Mammary epithelial cell (primary cell): ENCODE measurements at places on chromosomes 13 and 19. TPM values are rescaled to one million over a fixed set of nuclear protein-coding genes. Genes with fewer than 3 reads are reported as not detected.
A peak's percentile ranks its signal among the peaks of the same experiment; 100 is the strongest.

- no peak for DNase-seq
Observed at GRCh38 chr13:21225841-21226581, 49.6 kb downstream of the MRPL57 start.

DNA sequence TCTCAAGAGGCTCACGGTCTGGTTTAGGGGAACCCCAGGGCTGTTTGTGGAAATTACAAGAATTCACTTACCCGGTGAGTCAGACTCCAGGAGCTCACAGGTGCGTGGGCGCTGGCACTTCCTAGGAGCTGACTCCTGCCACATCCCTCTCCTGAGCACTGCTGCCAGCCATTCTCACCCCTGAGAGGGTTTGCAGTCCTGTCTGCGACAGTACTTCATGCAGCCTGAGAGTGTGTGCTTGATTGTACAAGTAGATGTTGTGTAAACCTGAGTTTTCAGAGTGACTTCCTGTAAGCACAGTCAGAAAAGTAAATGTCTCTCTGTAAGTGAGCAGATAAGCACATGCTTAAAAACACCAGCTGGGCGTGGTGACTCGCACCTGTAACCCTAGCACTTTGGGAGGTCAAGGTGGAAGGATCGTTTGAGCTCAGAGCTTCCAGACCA, 8.1 kb downstream of the MRPL4 start:
- peak; percentile 95 for DNase-seq

Gene CLEC4G
- not detected for total RNA-seq

Gene LAIR1
- total RNA-seq = not detected in 2 replicates

- DNase-seq = no peak
Observed at GRCh38 chr13:101382086-101382485, 34.2 kb downstream of the NALCN start.

DNA sequence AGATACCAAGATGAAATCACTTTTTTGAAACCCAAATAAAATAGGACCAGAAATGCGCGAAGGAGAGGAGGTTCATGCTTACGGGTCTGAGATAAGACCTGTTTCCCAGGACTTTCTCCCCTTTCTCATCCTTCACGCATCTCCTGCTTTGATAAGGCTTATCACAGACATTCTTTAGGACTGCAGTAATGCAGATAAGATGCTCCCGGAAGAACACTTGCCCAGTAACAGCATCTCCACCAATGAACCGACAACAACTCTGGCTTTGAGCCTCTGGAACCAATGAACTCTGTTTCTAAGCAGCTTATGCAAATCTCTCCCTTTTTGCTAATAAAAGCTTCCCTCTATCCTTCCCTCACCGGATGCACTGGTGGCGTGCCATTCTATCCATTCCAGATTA, 783.4 kb upstream of the ARGLU1 start:
- DNase-seq = no peak

DNA sequence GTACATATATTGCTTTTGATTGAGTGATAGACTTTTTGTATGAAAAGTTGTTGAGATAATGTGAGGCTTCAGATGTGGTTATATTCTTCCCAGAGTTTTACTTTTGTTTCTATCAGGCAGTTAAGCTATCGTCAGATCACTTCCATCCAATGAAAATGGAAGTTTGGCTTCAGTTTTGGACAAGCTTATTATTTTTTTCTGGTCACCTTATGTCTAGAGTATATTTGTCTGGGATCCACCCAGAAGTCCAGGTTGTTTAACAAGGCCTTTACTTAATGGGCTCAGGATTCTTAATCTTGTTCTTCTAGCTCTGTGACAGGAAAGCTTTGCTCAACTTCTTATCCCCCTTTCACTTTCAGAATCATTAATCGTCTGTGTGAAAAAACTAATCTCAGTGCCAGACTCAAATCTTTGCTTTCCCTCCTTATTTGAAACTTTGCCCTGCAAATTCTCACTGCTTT, 150.9 kb downstream of the PDS5B start:
- no peak for DNase-seq

DNA sequence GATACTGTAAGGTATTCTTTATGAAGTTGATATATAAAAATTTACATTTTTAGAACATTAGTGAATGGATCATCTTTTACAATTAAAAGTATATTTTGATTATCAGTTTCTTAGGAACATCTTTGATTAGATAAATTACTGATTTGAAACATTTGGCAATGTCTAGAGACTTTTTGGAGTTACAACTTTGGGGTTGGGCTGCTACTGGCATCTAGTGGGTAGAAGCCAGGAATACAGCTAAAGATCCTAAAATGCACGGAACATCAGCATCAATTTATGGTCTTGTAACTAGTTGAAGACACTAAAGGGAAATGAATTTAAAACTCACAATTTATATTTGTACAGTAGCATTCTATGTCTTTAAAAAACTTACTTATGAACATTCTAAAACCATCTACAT, 19.9 kb downstream of the POMP start:
- no peak for DNase-seq

Gene FAM124A
- 0.33 TPM for total RNA-seq

DNA sequence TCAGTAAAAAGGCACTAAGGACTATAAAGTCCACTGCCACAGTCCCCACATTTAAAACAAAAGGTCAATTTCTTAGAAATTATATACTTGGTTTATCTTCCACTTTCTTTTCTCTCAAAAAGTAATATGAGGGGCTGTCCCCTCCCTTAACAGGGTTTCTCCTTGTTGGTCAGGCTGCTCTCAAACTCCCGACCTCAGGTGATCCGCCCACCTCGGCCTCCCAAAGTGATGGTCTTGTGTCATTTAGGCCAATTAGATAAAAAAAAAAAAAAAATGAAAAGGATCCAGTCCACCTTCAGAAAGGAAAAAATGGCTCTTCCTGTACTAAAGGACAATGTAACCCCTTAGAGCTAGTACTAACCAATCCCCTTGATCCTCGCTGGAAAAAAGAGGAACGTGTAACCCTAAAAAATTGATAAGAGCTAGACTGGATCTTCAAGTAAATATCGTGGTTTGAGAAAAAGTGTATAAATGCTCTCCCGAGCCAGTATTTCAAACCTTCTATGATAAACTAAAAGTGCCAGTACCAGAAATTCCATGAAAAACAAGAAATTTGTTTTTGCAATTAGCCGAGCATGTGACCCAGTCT, 9.0 kb upstream of the CD70 start:
- DNase-seq = no peak

Gene SPC24
- 11.6 and 35.4 TPM in 2 replicates for total RNA-seq

DNA sequence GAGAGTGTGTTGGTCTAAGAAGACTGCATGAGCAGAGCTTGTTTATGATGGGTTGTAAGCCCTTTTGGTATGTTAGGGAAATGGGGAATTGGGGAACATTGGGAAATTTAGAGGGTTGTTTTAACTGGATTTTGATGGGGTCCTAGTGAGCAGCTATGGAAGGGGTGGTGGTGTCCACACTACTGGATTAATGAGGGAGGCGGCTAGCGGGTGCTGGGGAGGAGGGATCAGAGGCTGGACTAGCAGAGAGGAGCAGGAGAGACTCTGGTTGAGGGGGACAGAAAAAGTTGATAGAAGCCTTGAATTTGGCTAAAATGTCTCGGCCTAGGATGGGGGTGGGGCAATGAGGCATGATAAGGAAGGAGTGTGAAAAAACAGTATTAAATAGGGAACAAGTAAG, 1369.1 kb downstream of the UQCRFS1 start:
- no peak for DNase-seq

Gene FCAR
- total RNA-seq = not detected

DNA sequence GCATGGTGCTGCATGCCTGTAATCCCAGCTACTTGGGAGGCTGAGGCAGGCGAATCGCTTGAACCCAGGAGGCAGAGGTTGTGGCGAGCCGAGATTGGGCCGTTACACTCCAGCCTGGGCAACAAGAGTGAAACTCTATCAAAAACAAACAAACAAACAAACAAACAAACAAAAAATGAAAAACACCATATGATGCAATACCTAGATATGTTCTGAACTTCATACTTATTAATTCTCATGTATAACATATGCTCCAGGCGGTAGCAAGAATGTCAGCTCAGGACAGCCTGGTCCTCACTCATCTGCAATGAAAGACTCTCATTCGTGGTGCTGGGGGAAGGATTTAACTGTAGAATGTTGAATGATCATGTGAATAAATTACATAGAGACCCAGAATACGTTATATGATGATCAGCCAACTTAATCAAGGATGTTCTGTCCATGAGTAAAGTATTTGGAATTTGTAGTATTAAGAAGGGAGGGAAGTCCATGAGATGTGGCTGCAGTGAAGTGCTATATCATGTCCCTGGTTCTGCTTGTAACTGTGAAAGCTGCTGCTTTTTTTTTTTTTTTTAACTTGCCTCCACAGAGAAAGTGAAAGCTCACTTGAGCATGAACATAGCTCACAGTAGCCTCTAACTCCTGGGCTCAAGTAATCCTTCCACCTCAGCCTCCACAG, 206.8 kb downstream of the UQCRFS1 start:
- no peak for DNase-seq

DNA sequence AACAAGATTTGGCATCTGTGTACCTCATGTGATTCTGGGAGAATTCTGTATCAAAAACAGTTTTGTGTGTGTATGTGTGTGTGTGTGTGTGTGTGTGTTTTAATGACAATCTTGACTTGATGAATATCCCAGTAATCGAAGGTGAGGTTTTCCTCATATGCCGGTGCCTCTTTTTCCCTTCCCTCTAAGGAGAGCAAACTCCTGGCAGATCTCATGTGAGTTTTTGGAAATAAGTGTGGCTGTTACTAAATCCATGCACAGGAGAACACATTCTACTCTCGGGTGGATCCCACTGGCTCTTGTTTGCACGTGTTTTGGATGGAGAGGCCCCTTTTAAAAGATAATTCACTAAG, 29.0 kb upstream of the CEBPG start:
- no peak for DNase-seq

Gene OR7A17
- total RNA-seq = not detected

Gene CCNE1
- total RNA-seq = 4.1 and 10.5 TPM in 2 replicates
